ENCODE measurements at places on chromosomes 5 and 9.

DNA sequence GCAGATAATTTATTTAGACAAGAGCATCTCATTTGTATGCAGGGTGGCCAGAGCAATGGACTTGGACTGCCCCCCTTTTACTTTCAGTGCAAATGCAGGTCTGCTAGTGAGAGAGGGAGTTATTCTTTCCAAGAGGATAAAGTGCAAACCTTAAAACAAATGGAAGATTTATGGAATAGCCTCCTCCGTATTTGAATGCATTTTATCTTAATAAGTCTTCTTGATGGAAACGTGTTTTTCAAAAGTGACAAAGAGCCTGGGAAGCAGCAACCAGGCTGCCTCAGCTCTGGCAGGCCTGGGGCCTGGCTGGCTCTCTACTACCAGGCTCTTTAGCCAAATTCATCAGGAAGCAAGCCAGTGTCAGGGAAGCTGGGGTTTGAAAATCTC is 6.8 kb downstream of the NR2F1 start:
- no peak for DNase-seq

- peak; percentile 86 for DNase-seq
Measured at GRCh38 chr5:147453875-147454814, 55.7 kb downstream of the DPYSL3 start.

GRCh38 chr9:136122425-136123383 is 4.0 kb upstream of the TMEM250 start:
- peak; percentile 45 for DNase-seq

DNA sequence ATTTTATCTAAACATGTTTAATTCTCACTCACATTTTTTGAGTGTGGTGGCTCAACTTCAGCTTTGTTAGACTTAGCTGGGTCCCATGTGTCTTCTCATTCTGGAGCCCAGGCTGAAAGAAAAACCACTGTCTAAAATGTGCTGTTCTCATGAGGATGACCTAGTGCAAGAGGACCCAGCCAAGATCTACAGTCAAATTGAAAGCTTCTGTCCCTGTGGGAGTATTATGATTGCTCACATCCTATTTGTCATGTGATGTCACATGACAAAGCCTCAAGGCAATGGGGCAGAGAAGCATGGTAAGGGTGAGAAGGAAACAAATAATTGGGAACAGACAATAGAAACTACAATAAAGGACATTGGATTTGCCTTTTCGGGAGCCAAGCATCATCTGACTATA is 113.4 kb upstream of the ASTN2 start:
- DNase-seq = no peak

- peak; percentile 26 for DNase-seq
Measured at GRCh38 chr5:106171132-106171531, 1499.6 kb downstream of the EFNA5 start.

DNA sequence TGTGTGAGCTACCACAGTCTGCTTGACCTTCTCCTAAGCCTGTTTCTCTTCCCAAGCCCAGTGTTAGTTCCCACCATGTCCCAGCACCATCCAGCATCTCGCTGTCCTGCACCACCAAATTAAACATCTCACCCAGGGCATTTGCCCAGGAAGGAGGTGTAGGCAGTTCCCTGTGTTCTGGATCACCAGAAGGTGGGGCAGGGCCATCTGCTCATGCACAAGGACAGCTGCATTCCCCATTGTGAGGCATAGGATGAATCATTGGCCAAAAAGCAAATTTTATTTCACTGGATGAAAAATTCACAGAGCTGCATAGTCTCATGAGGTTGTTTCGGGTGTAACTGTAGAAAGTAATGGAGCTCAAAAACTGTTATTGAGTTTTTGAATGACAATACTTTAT is 89.5 kb upstream of the GRIA1 start:
- DNase-seq = peak; percentile 11

DNA sequence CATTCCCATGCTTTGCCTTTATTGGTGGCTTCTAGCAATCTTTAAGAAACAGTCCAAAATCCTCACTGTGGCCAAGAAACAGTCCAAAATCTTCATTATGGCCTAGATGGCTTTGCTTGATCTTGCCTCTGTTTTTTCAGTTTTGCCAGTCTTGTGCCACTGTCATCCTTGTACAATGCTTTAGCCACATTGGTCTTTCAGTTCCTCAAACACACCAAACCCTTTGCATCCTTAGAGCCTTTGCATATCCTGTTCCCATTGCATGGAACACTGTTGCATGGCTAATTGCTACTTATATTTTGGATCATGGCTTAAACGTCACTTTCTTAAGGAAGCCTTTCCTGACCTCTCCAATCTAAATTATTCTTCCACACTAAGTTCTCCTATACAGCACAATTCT is 22.1 kb downstream of the MRRF start:
- DNase-seq = no peak

GRCh38 chr9:12318732-12319685 is 374.2 kb upstream of the TYRP1 start:
- no peak for DNase-seq

GRCh38 chr9:134965851-134966250 is 48.1 kb upstream of the FCN1 start:
- DNase-seq = no peak

GRCh38 chr5:23684103-23684502 is 176.7 kb downstream of the PRDM9 start:
- no peak for DNase-seq

DNA sequence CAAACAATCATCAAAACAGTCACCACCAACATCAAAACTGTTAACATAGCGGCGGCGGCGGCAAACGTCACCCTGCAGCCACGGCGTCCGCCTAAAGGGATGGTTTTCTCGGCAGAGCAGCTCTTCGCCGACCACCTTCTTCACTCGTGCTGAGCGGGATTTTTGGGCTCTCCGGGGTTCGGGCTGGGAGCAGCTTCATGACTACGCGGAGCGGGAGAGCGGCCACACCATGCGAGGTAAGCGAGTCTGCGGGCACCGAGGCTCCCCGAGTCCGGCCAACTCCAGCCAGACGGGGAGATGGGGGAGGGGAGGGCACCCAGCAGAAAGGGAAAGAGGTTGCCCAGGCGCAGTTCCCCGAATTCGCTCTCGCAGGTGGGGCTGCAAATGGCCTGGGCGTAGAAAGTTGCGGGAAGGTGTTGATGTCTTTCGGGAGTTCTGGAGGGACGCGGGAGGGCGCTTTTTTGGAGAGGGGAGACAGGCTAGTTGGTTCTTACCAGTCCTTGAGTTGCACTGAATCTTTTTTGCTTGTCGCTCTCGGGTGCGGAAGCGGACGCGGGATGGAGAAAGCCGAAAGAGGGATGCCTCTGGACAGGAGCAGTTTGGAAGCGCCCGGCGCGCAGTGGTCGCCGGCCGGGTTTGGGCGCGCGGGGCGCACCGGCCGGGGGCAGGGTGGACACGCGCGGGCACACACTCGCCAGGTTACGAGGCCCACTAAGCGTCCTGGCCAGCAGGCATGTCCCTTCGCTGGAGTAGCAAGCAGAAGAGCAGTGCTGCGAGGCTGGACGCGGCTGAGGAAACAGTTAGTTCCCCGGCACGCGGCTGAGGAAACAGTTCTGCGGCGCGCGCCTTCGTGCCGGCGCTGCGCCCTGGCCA is 849 bp downstream of the RORB start:
- DNase-seq = peak; percentile 14

DNA sequence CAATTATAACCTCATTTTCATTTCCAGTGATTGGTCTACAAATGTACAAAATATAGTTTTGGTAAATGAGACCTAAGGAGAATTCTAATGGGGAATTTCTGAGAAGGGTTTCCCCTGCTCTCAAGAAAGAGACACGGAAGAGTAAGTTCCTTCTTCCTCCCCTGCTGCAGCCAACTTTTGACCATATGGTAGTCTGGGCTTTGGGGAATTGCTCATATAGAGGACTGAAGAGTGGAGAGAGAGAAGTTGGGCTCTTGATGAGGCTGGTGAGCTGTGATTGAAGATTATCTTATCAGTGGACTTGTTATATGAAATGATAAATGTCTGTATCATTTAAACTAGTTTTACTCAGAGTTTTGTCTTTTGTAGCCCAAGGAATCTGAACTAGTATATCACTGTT is 4.3 kb upstream of the LNPEP start:
- DNase-seq = no peak

GRCh38 chr9:1100945-1101344 is 50.8 kb downstream of the DMRT2 start:
- peak; percentile 22 for DNase-seq

DNA sequence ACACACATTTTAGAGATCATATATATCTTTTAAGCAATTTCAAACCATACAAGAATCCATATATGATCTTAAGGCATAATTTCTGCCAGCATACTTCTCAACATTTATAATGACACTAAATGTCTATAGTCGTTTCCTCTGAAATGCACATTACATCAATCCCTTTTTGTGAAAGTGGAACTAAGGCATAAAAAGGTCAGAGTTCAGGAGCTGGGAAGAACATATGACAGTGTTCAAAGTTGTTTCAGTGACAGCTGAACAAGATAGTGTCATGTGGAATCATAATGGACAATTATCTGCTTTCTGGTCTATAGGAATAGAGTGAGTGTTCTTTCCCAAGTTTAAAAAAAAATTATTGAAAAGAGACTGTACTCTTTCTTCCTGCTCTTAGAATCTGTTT is 2.4 kb upstream of the MOB3B start:
- DNase-seq = no peak

DNA sequence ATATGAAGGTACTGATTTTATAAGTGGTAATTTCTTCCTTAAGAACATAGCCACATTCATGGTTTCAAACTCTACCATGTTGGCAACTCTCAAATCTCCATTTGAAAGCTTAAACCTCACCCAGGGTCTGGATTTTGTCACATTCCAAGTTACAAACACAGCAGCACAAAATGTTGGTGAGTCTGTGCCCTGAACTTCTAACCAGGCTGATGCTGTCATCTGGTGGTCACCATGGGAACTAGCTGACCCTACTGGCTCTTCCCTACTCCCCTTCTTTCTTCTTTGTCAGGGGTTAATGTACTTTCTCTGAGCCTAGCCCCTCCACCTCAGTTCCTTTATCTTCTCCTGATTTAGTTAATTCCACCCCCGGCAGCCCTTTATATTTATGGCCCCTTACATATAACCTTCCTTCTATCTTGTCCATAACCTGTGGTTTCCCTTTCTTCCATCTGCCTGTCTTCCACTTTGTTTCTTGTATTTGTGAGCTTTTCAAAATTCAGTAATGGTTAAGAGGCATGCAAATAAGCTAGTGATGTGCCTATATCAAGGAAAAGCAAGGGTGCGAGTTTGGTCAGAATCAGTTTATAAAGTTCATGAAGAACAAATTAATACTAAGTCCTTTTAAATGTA is 35.9 kb downstream of the TGFBR1 start:
- peak; percentile 59 for DNase-seq

DNA sequence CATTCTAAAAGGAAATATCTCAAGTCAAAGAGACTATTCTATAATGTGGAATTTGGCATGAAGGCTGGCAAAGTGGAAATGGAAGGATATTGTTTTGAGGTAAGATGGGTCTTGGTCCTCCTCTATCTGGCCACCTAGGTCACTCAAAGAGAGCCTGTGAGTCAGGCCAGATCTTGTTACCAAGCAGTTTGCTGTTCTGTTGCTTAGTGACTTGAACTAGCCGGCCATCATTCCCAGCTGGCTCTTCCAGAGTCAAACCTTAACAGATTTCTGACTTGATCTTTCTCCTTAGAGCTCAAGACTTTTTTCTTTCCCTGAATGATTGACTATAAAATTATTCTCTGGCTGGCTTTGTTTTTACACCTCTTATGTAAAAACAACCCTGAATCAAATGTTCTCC is 136.1 kb downstream of the PDE4D start:
- DNase-seq = peak; percentile 85

DNA sequence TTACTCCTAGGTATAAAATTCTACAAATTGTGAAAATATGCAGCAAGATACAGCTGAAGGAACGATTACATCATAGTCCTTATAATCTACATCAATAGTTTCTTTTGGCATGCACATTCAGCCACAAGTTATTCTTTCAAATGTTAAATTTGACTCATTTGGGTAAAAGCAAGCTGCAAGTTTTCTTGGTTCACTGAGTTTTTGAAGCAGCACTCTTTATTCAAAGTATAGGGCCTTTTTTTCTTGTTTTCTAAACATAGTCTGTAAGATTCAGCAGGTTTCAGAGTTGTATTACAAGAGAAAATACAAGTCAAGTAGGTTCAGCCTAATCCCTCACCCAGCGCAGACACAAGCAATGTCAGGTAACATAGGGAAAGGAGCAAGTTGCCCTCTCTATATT is 981.5 kb downstream of the PTPRD start:
- DNase-seq = no peak

- no peak for DNase-seq
Measured at GRCh38 chr5:26610577-26610976, 427.8 kb downstream of the CDH9 start.

- DNase-seq = peak; percentile 89
Measured at GRCh38 chr5:52787600-52788504, at the start of the genes ITGA1 and PELO. Gene ITGA1, plus strand, starts transcription at chr5:52787916. Its CDS starts 438 bp downstream, at chr5:52788354. Gene PELO, plus strand, starts transcription at chr5:52787916. Its CDS starts 12,479 bp downstream, at chr5:52800395.

GRCh38 chr5:104573949-104574709 is 1011.5 kb upstream of the NUDT12 start:
- no peak for DNase-seq

DNA sequence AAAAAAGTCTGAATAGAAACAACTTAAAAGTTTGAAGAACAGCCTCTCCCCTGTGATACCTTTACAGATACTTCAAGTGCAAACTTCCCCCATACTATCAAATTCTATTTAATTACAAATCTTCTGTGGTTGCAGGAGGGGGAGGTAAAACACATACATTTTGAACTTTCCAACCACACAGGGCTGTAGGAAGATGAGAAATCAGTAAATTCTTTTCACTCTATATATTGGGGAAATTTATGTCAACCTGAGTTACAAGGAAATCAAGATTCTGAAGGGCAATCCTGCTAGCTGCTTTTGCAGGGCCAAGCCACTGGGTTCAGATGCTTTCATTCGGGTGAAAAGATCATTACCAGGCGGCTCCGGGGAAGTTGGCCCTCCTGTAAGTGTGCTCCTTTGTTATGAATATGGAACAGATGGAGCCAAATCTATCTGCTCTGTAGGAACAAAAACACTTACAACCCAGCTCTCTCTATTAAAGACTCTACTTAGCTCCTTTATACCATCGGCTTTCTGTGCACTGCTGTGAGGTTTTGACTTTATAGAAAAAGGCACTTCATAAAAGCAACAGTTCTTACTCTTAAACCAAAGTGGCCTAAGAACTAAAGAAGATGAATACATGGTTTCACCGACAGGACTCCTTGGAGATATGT is 269.1 kb downstream of the EFNA5 start:
- no peak for DNase-seq

GRCh38 chr9:86077276-86077675 is 22.1 kb downstream of the GOLM1 start:
- no peak for DNase-seq

- DNase-seq = no peak
Measured at GRCh38 chr5:145471026-145471425, 364.1 kb downstream of the PRELID2 start.
